ENCODE measurements at places on chromosomes 4 and X.
A peak's percentile ranks its signal among the peaks of the same experiment; 100 is the strongest.

DNA sequence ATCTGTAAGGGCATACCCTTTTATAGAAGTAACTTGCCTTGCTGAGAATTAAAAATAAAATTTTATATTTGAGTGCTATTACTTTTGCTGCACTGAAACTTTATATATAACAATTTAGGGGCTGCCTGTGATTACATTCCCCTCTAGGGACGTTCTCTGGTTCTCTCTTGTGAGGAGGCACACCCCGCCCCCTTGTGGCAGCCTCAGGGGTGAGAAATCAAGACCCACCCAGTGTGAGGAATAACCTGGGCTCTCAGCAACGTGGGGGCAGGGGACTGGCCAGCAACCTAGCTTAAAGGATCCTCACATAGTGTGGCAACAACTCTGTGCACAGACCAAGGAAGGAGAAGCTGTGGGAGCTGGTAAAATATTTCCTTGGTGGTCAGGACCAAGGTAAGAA lies 43.7 kb downstream of the MAGEA9 start:
- DNase-seq, result peak; percentile 63

- no peak for DNase-seq
These were observed 5.9 kb downstream of the SPARCL1 start for GRCh38 chr4:87523307-87523706.

DNA sequence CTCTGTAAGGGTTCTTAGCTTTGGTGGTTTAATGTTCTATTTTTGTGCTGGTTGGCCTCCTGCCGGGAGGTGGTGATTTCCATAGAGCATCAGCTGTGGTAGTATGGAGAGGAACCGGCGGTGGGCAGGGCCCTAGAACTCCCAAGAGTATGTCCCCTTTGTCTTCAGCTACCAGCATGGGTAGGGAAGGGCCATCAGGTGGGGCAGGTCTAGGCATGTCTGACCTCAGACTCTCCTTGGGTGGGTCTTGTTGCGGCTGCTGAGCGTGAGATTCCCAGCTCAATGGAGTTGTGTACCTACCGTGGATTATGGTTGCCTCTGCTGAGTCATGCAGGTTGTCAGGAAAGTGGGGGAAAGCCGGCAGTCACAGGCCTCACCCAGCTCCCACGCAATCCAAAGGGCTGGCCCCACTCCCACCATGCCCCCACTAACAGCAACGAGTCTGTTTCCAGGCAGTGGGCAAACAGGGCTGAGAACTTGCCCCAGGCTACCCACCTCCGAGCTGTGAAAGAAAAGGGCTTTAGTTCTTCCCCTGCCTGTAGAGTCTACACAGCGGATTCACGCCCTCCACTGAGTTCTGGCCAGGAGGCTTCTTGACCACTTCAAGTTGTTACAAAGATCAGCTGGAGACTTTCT lies 235.9 kb downstream of the RPA4 start:
- no peak for DNase-seq

DNA sequence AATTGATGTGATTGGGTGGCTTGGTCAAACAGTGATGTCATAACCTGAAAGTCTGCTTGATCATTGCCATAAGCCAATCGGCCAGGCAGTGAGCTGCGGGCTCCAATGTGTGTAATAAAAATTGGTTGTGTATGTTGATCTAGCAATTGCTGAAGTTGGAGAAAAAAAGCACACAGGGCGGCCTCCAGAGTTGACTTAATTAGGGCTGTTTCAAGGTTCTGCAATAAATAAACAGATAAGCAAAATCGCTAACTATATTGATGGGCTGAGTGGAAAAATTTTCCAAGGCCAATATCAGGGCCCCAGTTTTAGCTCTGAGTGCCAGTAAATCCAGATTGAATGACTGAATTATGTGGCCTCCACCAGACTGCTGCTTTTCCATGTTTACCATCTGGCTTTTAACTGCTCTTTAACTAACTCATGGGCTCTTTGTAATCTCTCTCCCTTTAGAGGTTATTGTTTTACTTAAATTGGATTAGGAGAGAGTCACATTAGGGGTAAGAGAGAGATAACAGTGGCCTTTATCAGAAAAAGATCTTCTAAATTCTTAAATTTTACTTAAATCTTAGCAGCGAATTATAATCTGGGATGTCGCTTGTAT lies 160.6 kb upstream of the WDFY3 start:
- DNase-seq, result no peak

GRCh38 chr4:128517739-128518510 lies 230.3 kb upstream of the PGRMC2 start:
- DNase-seq, result no peak

DNA sequence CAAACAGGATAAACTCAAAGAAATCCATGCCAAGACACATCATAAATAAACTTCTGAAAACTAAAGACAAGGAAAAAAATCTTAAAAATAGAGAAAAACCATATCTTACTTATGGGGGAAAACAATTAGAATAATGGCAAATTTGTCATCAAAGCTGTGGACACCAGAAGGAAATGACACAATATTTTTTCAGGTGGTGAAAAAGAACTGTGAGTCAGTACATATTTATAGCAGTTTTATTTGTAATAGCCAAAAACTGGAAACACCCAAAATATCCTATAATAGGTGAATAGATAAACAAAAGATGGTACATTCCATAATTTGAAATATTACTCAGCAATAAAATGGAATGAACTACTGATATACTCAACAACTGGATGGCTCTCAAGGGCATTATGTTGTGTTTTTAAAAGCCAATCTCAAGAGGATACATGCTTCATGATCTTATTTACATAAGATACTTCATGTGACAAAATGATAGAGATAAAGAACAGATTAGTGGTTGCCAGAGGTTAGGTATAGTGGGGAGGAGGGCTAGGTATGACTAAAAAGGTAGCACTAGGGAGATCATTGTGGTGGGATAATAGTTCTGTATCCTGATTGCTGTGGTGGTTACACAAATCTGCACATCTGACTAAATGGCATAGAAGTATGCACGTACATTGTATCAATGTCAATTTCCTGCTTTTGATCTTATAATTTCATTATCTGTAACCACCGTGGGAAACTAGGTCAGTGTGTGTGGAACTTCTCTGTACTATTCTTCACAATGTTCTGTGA lies 191.9 kb downstream of the PPP1R2C start:
- no peak for DNase-seq

DNA sequence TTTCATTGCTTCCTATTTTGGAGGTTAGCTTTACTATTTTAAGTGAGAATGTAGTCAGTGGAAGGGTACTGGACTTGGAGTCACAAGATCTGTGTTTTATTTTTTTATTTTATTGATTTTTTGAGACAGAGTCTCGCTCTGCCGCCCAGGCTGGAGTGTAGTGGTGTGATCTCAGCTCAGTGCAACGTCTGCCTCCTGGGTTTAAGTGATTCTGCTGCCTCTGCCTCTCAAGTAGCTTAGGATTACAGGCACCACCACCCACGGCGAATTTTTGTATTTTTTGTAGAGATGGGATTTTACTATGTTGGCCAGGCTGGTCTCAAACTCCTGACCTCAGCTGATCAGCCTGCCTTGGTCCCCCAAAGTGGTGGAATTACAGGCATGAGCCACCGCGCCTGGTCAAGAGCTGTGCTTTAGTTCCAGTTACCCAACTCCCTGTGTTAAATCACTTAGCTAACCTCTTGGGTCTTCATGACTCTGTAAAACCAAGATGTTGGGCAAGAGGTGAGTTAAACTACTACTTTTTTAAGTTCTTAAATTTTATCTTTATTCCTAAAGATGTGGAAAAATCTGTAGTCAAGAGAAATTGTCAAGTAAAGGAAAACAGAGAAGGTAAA lies 11.2 kb downstream of the USP9X start:
- no peak for DNase-seq

GRCh38 chrX:153621949-153622598 lies 23.1 kb upstream of the CCNQ start:
- no peak for DNase-seq
